Upper lobe of right lung (tissue), 1 donor: ENCODE measurements at places on chromosomes 6 and 20.

DNA sequence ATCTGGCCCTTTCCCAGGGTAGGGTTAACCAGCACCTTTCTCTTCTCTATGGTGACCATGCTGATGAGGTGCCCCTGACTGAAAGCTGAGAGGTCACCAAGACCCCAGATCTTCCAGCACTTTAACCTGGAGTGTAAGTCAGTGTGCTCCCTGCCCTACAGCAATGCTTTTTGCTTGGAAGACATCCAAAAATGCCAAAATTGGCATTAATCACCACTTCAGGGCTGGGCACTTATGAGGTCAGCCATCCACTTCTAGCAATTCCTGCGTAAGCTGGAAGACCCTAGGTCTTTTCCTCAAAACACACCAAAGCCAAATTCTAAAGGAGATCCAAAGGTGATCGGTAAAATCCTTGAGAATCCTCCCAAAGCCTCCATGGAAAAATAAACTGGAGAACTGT, 81.2 kb upstream of the LOC128125822 start:
- DNase-seq, result no peak
- no peaks in the 10 kb centered on the region for H3K36me3 ChIP-seq
- no peaks in the 10 kb centered on the region for H3K4me1 ChIP-seq
- H3K27me3 ChIP-seq, result no peaks in the 10 kb centered on the region
- no peak overlapping the region for H3K27ac ChIP-seq

GRCh38 chr6:159217595-159218275, 48.5 kb downstream of the FNDC1 start:
- H3K4me1 ChIP-seq, result no peaks in the 10 kb centered on the region
- DNase-seq, result no peak
- H3K27me3 ChIP-seq, result no peaks in the 10 kb centered on the region
- no peak overlapping the region for H3K27ac ChIP-seq
- no peak overlapping the region for H3K4me3 ChIP-seq

DNA sequence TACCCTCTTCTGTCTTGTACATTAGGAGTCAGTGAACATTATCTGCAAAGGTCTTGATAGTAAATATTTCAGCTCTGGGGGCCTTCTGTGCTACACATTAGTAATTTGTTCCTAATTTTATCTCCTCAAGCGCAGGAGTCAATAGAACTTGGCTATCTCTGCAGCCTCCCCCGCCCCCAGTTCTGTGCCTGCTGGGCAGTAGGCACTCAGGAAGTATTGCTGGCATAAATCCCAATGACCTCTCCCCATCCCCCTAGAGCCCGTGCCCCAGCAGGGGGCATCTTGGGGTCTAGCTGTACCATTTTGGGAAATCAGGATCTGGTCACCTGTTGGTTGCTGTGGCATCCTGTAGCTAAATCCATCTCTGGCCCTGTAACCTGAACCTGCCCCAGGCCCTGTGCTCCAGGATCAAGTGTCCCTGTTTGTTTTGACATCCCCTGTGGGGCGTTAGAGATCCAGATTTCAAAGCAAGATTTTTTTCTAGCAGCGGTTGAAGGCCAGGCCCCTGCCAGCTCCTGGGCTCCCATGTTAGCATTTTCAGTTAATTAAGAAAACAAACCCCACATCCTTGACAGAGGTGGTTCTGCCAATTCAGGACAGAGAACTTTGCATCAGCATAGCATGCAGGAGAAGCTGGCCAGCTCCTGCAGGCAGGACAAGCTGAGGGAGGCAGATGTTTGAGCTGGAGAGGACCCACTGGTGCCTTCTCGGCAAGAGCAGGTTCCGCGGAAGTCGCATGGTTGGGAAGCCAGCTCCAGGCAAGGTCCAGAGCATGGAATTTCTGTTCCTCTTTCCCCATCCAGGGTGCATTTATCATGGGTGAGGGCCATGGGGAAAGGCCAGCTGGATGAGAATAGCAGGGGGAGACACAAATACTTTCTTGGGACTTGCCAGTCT, 32.1 kb downstream of the DAAM2 start:
- no peak for DNase-seq
- no peaks in the 10 kb centered on the region for H3K27me3 ChIP-seq
- H3K27ac ChIP-seq, result peak overlapping the region; percentile 51
- no peak overlapping the region for H3K4me3 ChIP-seq

- no peaks in the 10 kb centered on the region for H3K36me3 ChIP-seq
- H3K4me3 ChIP-seq, result peak overlapping the region; percentile 67
- peaks cover 30% of the 10 kb centered on the region for H3K4me1 ChIP-seq
- DNase-seq, result no peak
Measured at GRCh38 chr6:35260591-35261570, 1.3 kb downstream of the ZNF76 start.

GRCh38 chr20:1792274-1792673, 102.9 kb upstream of the SIRPA start:
- no peak overlapping the region for H3K4me3 ChIP-seq
- DNase-seq, result no peak
- H3K27ac ChIP-seq, result no peak overlapping the region
- H3K36me3 ChIP-seq, result no peaks in the 10 kb centered on the region
- H3K4me1 ChIP-seq, result no peaks in the 10 kb centered on the region

GRCh38 chr20:50930139-50930975, 880 bp downstream of the ADNP start:
- peak overlapping the region; percentile 72 for H3K4me3 ChIP-seq
- H3K27ac ChIP-seq, result peak overlapping the region; percentile 79
- peak; percentile 76 for DNase-seq
- H3K36me3 ChIP-seq, result peaks cover 33% of the 10 kb centered on the region
- H3K4me1 ChIP-seq, result peaks cover 30% of the 10 kb centered on the region
- no peaks in the 10 kb centered on the region for H3K27me3 ChIP-seq
